Stimulated activated CD8-positive, alpha-beta memory T cell treated with anti-CD3 and anti-CD28 coated beads, Interleukin-2, amount 100 ng/mL, for 48 hours (primary cell): ENCODE measurements at places on chromosomes 3 and 15.

DNA sequence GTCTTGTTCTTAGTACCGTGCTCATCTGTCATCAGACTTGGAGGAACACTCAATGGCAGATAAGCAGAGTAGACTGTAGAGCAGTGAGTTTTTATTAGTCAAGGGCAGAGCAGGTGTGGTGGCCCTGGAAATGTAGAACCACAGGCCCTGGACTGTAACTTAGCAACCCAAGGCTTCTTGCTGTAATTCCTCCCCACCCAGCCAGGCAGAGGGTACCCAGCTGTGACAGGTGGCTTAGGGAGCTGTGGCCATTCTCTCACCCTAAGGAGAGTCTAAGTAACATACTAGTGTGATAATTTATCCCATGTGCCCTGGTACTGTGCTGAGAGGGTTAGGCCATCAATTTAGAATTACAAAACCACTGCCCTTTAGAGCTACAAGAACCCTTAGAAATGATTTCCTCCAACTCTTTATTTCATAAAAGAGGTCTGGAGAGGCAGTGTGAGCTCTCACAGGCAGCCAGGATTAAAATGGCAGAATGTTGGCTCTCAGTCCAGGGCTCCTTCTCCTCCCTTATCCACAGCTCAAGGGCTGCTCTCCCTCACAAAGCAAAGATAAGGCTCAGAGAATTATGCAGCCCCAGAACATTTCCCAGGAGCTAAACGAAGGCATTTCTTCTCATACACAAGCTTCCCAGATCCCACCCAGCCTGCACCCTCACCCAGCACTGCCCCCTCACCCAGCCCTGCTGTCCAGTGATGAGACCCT lies 3.0 kb downstream of the POMGNT2 start:
- no peak for DNase-seq

- DNase-seq = no peak
These were observed 308.7 kb downstream of the CHST2 start for GRCh38 chr3:143428294-143428693.

DNA sequence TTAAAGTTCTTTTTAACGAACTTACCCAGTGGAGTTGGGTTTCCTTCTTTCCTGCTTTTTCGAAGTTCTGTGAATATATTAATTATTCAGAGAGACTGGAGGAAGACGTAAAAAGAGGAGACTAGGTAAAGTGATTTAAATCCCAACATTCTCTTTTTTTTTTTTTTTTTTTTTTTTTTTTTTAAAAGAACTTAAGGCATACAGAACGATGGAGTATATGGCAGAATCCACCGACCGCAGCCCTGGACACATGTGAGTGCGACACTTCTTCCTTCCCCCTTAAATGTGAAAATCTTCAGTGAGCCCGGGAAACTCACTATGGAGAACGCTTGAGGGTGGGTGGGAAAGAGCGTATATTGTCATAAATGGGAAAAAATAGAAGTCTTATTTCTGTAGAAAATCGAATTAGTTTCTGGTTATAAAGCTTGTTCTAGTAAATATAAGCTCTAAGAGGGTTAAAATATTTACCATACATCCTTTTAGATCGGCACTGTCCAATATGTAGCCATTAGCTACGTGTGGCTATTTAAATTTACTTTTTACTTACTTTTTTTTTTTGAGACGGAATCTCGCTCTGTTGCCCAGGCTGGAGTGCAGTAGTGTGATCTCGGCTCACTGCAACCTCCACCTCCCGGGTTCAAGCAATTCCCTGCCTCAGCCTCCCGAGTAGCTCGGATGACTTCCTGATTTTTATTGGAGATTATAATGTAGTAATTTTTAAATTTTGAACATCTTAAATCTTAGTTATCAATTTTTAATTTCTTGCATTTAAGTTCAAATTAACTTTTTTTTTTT lies 892 bp downstream of the NMD3 start:
- no peak for DNase-seq

DNA sequence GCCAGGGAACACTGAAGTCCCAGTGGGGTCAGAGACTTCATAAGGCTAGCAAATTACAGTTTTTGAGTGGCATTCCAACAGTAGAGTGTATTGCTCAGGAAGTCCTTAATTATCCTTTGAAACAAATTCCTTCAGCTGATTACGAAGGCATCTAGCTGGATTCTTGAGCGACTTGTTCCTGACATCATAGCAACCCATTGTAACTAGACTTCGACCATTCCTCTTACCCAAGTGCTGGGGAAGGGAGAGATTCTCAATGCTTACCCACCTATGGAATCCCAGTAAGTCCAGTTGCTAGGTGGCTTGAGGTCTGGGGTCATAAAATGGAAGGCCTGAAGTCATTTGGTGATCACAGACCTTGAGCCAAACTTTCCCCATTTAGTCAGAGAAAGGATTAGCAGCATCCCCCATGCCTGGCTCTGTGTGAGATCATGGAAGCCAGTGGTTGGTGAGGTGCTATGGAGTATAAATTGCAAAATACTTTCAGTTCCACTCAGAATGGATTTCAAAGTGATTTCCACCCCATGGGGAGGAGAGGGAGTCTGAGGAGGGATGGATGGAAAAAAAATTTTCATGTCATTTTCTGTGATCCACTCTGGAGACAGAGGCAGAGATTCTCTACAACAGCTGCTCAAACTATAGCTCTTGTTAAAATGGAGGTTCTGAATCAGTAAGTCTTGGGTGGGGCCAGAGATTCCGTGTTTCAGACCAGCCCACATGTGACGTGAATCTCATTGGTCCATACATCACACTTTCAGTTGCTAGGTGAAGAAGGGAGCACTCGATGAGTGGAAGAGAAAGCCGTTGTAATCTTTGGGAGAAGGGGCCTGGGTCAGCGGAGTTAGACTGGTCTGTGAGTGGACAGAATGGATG lies 45.7 kb downstream of the CD86 start:
- DNase-seq = no peak

GRCh38 chr15:56095406-56095805 lies 102.0 kb upstream of the NEDD4 start:
- no peak for DNase-seq

DNA sequence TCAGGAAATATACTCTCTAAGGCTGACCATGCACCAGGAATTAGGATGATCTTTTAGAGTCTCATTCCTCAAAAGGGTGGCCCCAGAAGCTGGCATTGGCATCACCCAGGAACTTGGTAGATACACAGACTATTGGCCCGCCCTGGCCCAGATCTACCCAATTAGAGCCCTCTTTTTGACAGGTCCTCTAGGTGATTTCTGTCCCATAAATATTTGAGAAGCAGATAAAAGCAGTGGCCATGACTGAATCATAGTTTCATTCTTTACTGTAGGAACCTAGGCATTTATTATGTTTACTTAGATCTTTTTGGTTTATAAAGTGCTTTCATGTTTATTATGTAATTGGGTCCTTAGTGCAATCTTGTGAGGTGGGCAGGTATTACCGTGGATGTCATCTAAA lies 7.6 kb downstream of the TLNRD1 start:
- no peak for DNase-seq

DNA sequence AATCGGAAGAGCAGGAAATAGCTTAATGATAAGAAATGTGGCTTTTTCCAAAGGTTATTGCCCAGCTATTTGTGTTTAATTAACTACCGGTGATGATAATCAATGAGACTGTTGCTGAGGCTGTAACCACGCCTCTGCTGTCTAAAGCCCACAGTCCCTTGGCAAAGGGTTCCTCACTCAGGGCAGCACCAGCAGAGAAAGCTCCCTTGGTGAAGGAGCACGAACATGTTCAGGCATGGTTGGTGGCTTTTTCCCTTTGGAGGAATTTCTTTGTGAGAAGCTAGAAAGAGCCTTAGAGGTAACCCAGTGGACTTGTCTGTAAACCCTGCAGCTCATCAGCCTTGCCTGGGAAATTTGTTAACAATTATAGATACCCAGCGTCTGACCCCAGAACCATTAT lies 7.5 kb upstream of the ST6GAL1 start:
- no peak for DNase-seq

DNA sequence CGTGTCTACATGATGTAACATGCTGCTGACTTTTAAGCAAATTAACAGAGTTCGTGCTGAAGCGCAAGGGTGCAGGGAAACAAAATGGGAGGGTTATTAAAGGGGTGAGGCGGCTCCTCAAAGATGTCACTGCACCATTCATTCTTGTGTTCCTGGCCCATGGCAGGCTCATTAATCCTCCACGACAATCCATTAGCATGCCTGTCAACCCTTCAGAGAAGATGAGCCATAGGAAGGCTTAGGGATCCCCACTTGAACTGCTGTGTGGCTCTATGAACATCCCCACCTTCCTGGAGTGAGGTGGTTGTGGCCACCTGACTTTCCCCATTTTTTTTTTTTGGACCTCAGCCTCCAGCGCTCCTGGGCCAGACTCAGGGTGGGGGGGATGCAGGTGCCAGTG lies 45.8 kb downstream of the IGF1R start:
- DNase-seq = no peak

- DNase-seq = no peak
These were observed 6.6 kb downstream of the XYLB start for GRCh38 chr3:38353151-38353550.

GRCh38 chr3:177744873-177745606 lies 547.8 kb upstream of the TBL1XR1 start:
- DNase-seq = no peak

DNA sequence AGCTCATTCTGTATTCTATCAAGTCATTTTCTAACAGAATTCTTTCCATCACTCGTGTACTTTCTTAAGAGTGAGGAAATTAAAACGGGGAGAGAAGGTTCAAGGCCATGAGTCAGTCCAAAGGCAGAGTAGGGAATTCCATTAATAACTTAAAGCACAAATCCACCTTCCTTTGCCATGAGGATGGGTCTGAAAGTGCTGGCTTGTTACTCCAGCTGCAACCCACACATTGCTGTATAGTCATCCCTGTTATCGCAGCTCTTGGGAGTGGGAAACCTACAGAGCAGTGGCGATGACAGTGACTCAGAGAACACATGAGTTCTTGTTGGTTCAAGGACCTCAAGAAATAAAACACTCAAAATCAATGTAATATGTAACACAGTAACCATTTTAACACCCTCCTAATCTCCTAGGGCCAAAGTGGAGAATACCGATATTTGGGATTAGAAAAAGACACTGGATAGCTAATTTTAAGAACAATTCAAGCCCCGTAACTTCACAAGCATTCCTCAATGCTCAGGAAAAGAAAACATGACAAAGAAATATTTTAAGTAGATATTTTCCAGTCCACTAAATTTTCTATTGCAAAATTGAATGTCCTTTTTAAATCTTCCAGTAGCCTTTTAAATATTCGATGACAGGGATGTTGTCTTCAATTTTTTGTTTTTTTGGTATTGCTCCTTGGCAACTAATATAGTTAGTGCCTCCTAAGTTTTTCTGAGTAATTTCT lies 179.9 kb upstream of the THBS1 start:
- no peak for DNase-seq

DNA sequence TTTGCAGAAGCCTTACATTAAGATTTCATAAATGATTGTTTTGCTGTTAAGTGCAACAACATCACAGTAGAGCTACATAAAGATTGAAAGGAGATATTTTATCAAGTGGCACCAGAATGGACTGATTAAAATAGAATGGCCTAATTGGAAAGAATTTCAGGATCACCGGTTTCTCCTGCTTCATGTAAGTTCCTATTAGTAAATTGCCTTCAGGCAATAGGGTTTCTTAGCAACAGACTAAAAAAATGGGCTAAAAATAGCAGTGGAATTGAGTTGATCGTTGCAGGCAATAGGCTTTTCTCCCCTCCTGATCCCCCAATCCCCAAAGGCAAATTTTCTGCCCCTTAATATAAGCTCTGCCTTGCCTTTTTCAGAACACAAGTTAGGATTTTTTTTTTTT lies 917 bp downstream of the LNP1 start:
- DNase-seq = no peak

GRCh38 chr3:148914936-148915690 lies 50.0 kb downstream of the CPA3 start:
- DNase-seq = no peak

DNA sequence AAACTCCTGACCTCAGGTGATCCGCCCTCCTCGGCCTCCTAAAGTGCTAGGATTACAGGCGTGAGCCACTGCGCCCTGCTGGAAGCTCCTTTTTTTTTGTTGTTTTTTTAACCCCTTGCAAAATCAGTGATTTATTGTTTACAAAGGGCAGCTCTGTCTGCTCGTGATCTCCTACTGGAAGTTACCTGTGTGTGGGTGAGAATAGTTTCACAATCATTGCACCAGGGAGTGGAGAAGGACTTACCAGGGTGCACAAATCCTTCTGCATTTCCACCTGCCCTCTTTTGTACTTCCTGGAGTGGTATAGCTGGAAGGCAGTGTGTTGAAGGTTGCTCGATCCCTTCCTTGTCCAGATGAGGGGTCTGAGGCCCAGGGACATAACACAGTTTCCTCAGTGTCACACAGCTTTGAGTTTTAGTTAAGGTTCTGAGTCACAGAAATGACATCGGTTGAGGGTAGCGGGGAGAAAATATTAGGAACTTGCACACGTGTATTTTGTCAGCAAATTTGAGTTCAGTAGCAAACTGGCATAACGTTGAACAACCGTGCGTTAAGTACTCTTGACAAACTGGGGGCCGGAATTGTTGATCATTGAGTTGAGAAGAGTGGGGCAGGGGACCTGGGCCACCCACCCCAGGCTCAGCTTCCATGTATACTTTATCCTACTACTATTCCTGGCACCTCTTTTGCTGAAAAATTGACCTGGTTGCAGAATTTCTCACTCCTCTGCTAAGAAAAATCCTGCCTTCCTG lies 11.3 kb upstream of the TRAK1 start:
- no peak for DNase-seq

GRCh38 chr15:67905628-67906027 lies 65.8 kb upstream of the RNU6-1 start:
- DNase-seq = no peak

- no peak for DNase-seq
These were observed 35.3 kb downstream of the OXNAD1 start for GRCh38 chr3:16300307-16300706.

GRCh38 chr3:142318331-142318730 lies 92.9 kb upstream of the GK5 start:
- DNase-seq = no peak

DNA sequence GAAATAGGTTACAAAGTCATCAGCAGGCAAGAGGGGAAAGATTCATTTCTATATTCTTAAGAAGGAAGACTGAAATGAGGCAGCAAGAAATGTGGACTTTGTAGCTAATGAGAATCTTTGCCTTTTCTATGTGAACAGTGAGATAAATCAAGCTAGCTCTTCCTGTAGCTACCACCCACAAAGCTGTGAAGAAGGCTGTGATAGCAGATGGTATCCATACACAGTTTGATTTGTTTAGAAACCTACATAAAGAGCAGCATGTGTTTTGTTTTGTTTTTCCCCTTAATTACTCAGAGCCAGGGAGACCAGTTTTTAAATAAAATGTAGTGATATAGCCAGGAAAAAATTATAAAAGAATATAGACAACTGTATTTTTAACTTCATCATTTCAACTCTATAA lies 45.5 kb downstream of the TEX9 start:
- DNase-seq = no peak

- DNase-seq = no peak
These were observed 3.5 kb downstream of the SEMA3F start for GRCh38 chr3:50158530-50159146.

DNA sequence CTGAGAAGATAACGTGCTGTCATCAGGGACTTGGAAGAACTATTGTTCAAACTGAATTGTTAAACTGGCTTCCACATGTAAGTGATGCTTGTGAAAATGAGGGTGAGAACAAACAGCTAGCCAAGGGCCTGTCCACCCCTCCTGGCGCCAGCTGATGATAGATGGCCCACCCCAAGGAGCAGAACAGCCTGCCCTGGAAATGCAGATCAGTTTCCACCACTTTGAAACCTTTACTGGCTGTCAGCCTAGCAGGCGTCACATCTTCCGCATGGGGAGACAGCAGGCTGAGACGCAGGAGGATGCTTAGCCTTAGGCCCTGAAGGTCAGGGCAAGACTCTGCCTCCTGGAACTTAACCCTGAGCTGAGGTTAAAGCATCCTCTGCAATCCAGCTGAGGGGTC lies 6.4 kb upstream of the SLC51B start:
- DNase-seq = no peak
